ENCODE measurements at places on chromosomes 5 and 9.

DNA sequence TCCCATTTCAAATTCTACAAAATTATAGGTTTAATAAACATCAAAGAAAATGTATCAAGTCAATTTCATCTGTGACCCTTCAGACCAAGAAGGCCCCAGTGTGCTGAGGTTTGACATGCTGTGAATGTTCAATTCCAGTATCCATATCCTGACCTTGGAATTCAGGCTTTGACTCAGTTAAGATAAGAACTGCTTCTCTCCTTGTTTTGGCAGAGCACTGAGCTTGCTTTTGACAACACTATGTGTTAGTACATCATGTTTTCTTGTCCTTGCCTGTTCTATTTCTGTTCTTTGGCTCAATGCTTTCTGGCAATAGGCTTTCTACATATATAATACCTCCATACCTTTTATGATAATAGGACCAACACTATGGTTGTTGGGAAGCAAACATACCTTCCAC is 105.6 kb downstream of the PLCXD3 start:
- no peak for DNase-seq

GRCh38 chr9:133980864-133981588 is 11.1 kb downstream of the VAV2 start:
- DNase-seq: no peak

GRCh38 chr5:127089191-127089590 is 15.9 kb upstream of the C5orf63 start:
- DNase-seq: no peak

GRCh38 chr5:3392306-3392939 is 203.2 kb upstream of the IRX1 start:
- no peak for DNase-seq

- DNase-seq: no peak
These were observed 39.4 kb upstream of the AIF1L start for GRCh38 chr9:131056781-131057506.

Measured in effector CD8-positive, alpha-beta T cell (primary cell).